SHP77 treated with DMSO at 0.1 percent for 48 hours (cell line): ENCODE measurements at places on chromosomes 16 and 17.

- no peak for DNase-seq
Measured at GRCh38 chr16:18018376-18018775, 318.2 kb downstream of the NPIPA8 start.

DNA sequence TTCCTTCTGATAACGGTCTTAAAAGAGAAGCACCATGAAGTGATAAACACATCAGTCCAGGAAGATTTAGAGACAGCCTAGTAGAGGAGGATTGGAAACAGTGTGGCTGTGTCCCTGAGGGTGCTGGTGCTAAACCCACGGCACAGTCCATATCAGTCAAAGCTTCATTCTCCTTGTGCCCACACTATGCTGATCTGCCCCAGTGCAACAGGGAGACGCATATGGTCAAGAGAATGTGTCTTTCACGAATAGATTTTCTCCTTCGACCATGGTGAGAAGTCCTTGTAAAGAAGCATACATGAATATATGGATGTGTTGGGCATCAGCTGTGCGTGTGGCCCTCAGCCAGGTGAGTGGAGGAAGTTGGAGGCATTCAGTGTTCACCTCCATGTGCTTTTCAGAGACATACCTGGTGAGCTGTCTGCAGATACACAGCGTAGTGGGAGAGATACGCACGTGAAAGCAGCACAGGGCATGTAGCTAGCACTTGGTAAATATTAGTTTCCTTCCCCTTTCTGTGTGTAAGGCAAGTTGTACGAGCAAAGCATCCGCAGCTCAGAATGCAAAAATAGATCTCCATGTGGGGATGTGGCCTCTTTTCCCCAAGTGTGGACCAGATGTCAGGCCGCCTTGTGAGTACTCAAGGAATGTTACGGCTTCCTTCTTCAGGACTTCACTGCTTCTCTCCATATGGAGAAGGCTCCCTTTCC lies 29.4 kb downstream of the HLF start:
- DNase-seq: no peak

DNA sequence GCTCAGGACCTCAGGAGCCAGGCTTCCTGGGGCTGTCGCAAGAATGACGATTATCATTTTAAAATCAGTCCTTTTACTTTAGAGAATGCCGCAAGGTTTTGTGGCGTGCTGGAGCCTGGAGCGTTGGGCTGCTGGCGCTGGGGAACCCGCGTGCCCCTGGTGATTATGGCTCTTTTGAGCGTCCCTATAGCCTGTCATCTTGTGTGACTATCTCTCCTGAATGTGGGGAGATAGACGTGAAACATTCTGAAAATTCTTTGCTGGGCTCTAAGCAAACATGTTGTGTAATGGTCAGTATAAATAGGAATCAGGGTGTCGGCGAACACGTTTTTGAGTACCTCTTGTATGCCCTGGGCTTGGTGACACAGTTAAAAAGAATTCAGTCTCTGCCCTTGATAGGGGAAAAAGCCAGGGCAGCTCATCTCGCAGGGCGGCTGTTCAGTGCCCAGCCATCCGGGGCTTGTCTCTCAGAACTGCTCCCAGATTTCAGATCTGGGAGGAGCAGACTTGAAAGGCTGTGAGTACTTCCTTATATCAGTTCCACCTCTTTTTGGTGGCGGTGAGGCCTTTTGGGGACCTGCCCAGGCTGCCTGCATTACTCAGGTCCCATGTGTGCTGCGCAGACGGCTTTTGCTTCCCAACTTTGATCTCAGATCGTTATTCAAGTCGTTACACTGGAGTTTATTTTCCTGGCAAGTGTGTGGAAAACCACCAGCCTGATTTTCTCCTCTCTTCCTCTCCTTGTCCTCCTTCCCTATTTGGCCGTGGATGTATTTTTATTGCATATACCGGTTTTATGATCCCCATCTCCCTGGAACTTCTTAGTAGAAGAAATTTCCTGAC lies 973 bp downstream of the SLC7A6 start:
- no peak for DNase-seq

GRCh38 chr16:70565053-70565452 lies 41.4 kb downstream of the SF3B3 start:
- DNase-seq: no peak

DNA sequence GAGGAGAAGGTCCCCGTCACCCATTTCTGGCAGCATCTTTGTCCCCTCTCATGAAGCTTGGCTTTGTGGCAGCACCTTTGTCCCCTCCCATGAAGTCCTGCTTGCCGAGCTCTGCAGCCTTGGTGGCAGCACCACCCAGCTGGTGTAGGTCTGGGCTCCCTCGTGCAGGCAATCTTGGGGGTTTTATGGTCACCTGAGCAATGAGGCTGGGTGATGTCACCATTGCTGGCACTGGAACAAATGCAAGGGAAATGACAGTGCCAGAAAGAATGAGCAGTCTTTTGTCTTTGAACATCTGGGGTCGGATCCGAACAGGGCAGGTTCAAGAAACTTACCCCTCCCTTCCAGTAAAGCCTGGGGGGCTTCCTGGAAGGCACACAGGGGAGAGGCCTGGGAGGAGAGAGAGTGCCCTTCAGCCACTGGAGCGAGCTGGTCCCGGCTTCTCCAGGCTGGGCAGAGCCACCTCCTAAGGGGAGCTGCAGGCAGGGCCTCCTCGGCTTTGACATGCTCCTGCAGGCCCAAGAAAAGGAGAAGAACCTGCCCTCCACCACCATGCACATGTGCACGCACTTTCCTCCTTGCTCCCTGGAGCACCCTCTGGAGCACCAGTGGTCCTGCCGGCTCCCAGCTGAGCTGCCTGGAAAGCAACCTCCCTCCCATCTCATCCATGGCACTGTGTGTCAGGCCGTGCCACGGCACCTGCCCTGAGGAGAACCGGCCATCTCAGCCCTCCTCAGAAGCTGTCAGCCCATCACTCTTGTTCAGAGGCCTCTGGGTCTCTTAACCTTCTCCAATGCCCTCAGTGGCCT lies 16.0 kb downstream of the BTBD17 start:
- no peak for DNase-seq

DNA sequence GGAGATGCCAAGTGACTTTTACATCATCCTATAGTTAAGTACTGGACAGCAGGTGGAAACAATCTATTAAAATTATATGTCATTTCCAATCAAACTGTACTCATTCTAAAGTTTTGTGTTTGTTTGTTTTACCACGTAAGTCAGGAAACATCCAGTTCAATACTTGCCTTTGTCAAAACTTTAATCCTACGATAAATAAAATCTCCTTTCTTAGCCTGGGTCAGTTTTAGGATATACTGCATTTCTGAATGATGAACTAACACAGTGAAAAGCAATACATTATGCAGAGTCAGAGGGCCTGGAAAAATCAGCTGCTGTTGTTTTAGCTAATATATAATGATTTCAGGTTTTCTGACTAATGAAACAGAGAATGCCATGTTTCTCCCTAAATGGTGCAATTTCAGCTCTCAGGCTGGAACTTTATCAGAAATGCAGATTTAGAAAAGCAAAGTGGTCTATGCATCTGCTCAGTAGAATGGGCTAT lies 756.4 kb downstream of the CDH11 start:
- no peak for DNase-seq

- no peak for DNase-seq
Measured at GRCh38 chr17:8072341-8072728, 15.2 kb downstream of the ALOX12B start.

- peak; percentile 40 for DNase-seq
Measured at GRCh38 chr16:2512735-2513404, 882 bp upstream of the ATP6V0C start.
